ENCODE measurements at places on chromosomes 16 and 17.

- no peak for DNase-seq
Observed at GRCh38 chr17:27506348-27507218, 50.3 kb downstream of the KSR1 start.

GRCh38 chr16:4389051-4389955 is 17.7 kb downstream of the VASN start:
- DNase-seq: no peak

DNA sequence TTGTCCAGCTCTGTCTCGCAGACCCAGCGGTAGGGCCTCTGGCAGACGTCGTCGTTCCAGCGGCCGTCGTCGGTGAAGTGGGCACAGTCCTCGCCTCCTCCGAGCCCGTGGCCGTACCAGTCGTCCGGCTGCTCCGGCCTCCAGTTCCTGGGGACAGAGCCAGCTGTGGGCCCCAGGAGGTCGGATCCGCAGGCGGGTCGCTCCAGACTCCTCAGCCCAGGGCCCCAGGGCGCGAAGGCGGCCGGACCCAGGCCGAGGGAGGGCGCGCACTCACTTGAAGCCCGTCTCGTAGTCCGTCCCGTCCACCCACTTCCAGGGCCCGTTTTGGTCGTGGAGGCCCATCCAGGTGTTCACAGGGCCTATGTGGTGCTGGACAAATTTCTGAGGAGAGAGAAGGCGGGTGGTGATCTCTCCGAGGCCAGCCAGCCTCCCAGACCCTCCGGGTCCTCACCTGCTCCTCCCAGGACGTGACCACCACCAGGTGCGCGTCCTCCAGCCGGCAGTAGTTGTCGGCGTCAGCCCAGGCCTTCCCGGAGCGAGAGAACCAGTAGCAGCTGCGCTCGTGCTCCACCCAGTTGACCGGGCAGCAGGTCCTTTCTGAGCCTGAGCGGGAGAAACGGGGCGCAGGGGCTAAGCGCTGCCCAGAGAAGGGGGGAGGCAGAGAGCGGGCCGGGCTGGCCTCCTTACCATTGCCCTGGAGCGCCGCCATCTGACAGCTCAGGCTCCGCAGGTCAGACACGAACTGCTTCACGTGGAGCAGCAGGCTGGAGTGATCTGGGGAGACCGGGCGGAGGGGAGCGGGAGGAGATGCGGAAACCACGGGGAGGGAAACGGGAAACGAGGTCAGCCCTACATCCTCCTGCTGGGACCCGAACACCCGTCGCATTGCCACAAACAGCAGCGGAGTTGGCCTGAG is 5.2 kb downstream of the ASGR1 start:
- DNase-seq: no peak

- no peak for DNase-seq
Observed at GRCh38 chr16:89349947-89350633, 132.6 kb downstream of the ZNF778 start.

DNA sequence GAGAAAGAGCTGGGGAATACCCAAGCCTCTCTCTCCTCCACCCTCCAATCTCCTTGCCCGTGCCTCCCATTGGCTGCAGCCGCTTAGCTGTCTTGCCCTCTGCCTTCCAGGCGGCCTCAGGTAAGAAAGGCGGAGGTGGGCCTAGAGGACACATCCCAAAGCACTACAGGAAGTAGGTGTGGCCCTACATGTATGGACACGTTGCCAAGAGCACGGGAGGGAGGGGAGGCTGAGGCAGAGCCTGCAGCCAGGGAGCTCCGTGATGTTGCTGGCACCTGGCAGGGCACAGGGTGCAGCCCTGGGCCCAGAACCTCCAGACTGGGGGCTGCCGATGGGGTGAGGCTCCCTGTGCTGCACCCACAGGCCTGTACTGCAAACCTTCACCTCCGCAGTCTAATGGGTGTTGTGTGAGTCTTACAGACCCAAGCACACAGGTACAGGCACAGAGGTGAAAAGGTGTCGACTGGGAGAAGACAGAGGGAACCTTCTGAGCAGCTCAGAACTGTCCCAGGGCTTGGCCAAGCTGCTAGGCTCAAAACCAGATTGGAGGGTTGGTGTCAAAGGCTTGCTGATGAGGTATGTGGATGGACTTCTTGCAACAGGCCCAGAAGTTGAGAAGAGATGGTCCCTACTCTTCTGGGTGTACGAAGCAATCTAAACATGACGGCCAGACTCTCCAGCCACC is 23.5 kb upstream of the FOXK2 start:
- DNase-seq: no peak

DNA sequence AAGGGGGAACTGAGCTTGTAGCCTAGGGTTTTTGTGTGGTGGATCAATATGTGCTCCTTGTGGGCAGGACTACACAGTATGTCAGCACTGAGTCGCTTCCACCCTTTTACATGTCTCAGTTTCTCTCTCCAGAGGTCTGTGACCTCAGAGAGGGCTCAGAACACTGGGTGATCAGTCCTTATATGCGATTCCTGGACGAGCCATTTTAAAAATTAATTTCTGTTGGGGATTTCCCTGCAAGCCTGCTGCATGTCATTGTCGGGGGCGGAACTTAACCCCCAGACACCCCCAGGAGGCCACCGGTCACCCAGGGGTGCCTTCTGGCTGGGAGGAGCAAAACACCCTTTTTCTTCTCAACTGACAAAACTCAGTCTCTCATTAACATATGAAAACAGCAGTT is 14.1 kb downstream of the DHRS7B start:
- no peak for DNase-seq

DNA sequence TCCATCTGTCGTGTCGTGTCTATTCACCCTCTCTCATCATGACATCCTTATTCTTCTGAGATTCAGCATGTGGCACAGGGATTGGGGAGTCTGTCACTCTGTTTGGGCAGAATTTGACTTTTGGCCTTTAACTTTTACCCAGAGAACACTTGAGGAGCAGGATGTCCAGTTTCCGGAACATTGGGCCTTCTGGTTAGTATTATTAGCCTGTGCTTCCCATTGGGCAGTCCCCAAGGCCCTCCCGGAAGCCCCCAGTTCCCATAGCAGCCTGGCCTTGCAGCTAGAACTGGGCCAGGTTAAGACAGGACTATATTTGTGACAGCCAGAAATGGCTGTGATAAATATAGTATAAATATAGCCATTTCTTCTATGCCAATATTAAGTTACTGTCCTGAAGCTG is 9.6 kb downstream of the SCN4A start:
- DNase-seq: no peak

Data from stimulated activated CD8-positive, alpha-beta memory T cell treated with anti-CD3 and anti-CD28 coated beads, Interleukin-15, amount 100 ng/mL, for 4 hours (primary cell).